Dermis microvascular lymphatic vessel endothelial cell (primary cell): ENCODE measurements at places on chromosomes 12 and 14. TPM values are rescaled to one million over a fixed set of nuclear protein-coding genes. Genes with fewer than 3 reads are reported as not detected.

TSPAN11 gene
- 9.1 and 29.3 TPM in 2 replicates for total RNA-seq

P2RX2 gene
- total RNA-seq: not detected in 2 replicates

TAS2R7 gene
- under 0.01 TPM in 1 of 2 replicates, not detected in the other for total RNA-seq

ZDHHC22 gene
- total RNA-seq: not detected in 2 replicates

GRCh38 chr14:73744175-73744867 lies 30.1 kb upstream of the PNMA1 start:
- DNase-seq: no peak

DNA sequence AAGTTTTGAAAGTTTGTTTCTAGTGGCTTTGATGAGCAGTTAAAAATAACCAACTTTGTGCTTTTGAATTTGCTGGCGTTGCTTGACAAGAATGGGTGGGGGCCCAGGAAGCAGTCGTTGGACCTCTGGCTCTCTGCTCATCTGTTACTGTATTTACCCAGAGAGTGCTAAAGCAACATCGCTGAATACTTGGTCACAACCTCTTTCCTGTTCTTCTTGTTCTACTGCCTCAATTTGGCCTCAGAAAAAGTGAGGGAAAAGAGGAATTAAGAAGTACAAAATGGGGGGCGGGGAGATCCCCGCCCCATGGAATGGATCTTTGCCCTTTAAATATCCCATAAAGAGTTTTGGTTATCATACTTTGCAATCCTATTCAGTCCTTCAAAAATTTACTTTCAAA lies 221.5 kb upstream of the G2E3 start:
- DNase-seq: no peak

DNA sequence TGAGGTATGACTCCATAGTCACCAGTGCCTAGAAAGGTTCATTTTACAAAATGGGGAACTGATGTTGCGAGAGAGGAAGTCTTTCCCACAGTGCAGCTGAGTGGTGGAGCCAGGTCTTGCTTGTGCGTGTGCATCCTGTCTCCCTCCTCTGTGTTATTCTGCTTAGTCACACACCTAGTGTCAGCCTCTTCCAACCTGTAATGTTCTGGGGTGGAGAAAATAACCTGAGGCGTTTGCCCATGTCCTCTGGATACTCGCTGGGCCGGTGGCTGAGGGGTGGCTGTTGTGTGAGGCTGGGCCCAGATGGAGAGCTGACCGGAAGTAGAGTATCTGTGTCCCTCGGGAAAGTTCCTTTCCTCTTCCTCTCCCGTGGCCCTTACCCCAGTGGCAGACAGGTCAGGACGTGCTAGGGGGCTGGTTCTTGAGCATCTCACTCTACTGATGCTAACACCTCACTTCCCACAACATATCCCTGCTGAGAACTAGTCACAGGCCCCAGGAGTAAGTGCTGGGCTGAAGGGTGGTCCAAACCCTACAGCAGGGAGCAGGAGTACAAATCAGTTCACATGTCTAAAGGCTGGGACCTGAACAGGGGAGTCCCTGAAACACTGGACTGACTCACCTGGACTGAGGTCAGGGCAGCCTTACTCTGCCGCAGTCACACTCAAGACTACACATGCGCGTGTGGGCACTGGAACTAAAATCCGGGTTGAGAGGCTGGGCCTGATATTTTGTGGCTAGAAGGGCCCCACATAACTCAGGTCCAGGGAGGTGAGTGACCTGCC lies 7.0 kb downstream of the MLF2 start:
- no peak for DNase-seq

DNA sequence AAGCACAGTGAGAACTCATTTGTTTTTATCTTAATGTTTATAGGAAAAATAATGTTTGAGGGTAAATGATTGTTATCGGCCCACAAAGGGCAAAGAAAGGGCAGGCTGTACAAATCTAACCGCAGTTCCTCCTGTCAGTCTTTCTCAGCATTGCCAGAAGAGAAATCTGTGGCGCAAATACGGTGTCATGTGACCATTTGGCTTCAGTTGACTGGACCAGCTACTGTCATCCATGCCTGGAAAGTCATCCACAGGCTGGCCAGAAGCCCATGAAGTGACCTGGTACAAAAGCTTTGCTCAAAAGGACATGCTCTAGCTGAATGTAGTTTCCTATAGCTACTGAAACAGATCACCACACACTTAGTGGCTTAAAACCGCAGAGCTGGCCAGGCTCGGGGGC lies 43.6 kb downstream of the HCAR2 start:
- no peak for DNase-seq
